Kasumi-1 (cell line): ENCODE measurements at places on chromosomes 3 and 15.

DNA sequence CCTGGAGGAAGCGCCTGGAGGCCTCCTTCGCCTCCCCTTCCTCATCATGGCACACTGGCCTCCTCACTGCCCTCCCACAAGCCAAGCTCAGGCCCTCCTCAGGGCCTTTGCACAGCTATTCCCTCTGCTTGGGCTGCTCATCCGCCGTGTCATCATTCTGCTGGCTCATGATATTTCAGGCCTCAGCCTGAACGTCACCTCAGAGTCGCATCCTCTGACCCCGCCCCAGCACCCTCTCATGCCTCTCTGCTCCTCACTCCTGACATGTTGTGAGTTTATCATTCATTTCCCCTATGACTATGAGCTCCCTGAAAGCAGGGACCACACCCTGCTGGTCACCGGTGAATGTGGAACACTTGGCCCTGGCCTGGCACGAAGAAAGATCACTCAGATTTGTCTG, 20.7 kb upstream of the POC1A start:
- DNase-seq = no peak

DNA sequence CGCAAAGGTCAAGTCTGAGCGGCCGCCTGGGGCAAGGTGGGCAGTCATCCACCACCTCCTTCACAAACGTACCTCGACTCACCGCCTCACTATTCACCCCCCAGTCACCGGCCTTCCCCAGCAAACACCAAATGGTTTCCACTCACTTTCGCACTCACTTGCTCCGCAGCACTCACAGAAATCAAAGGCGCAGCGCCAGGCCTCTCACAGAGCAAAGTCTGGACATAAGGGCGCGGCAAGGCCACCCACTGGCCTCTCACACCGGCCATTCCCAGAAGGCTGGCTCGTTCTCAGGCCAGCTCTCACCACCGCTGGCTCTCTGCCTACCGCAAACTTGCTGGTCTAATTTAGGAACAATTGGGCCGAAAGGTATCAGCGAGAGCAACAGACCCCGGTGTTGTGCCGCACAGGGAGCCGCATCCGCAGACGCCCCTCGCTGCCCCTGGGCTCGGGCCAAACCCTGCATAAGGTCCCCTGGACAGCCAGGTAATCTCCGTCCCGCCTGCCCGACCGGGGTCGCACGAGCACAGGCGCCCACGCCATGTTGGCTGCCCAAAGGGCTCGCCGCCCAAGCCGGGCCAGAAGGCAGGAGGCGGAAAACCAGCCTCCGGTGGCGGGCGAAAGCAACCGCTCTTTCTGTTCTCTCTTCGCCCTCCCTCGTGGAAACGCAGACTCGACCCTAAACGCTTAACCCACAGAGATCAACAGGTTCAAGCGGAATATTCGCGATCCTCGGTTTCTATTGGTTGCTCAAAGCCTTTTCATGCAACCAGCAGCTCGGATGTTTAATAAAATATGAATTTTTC, 2.9 kb downstream of the SHOX2 start:
- DNase-seq = no peak

DNA sequence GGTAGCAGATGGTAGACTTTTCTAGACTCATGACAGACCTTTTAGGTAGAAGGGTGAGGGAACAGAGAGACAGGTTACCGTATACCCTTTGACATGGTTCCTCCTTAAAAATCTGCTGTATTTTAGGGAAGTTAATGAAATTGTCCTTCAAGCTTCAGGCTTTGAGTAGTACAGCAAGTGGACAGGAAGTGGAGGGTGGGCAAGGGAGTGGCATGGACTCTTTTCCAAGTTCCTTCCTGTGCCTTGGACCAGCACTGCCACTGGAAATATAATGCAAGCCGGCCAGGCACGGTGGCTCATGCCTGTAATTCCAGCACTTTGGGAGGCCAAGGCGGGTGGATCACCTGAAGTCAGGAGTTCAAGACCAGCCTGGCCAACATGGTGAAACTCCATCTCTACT, 156.1 kb upstream of the LRRFIP2 start:
- DNase-seq = no peak

DNA sequence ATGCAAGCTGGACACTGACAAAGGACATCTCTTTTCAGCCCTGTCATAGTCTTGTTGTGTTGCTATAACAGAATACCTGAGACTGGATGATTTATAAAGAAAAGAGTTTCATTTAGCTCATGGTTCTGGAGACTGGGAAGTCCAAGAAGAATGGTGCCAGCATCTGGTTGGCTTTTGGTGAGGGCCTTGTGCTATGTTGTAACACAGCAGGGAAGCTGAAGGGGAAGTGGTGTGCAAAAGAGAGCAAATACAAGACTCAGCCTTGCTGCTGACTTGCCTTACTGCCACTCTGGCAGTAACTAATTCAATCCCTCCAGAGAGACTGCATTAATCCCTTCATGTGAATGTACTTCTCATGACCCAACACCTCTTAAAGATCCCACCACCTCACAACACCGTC, 356.3 kb upstream of the PROK2 start:
- DNase-seq = peak; percentile 10

DNA sequence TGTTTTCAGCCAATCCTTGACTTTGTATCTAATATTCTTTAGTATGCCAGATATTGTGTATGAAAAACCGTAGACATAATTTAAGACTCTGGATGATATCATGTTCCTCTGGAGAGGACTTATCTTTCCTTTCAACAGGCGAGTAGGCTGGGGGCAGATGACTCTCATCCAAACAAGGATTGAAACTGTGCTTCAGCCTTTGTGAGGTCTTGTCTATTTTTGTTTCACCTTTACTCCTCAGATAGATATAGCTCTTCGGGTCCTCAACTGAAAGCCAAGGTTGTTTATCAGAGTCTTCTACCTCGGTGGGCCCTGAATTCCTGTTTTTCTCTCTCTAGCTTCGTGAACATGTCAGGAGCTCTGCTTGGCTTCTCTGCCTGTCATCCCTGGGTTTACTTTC, 66.0 kb downstream of the C3orf20 start:
- DNase-seq = no peak

- DNase-seq = peak; percentile 22
These were observed 12.2 kb downstream of the ZDHHC3 start for GRCh38 chr3:44963571-44964325.

DNA sequence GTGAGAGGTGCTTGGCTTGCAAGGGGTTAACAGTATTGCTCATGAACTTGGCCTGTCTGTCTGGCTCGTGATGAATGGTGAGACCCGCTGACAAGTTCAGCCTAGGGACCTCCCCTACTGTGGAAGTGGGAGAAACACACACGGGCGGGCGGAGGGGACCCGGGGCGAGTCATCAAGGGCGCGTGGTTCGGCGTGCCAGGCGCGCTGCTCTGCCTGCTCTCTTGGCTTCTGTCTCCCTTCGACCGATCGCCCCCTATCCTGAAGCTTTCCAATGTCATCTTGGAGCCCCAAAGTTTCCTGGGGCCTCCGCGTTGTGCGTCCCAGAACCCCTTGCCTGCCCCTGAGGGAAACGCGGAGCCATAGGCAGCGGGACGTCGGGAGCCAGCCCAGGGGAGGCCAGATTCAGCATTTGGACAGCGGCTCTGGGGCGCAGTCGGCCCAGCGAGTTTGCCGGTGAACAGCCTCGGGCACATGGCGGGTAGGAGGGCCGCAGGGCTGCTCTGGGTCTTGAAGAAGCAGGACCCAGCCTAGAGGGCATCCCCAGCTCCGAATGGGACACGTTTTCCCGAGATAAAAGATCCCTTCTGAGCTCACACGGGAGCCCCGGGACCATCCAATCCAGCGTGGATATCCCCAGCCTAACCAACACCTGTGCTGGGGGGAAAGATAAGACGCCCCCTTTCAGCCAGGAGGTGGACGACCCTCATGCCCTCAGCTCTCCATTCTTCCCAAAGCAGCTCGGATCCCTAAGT, 27.0 kb upstream of the POLG start:
- DNase-seq = peak; percentile 56

DNA sequence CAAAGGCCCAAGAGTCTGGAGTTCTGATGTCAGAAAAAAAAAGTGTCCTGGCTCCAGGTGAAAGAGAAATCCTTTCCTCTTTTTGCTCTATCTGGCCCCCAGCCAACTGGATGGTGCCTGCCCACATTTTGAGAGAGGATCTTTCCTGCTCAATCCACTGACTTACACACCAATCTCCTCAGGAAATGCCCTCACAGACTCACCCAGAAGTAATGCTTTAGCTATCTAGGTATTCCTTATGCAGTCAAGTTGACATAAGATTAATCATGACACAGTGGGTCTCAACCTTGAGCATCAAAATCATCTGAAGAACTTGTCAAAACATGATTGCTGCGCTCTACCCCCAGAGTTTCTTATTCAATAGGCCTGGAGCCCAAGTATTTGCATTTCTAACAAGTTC, 31.2 kb downstream of the STRIT1 start:
- DNase-seq = no peak

- DNase-seq = no peak
These were observed 713 bp upstream of the PLEKHO2 start for GRCh38 chr15:64841060-64841343.

DNA sequence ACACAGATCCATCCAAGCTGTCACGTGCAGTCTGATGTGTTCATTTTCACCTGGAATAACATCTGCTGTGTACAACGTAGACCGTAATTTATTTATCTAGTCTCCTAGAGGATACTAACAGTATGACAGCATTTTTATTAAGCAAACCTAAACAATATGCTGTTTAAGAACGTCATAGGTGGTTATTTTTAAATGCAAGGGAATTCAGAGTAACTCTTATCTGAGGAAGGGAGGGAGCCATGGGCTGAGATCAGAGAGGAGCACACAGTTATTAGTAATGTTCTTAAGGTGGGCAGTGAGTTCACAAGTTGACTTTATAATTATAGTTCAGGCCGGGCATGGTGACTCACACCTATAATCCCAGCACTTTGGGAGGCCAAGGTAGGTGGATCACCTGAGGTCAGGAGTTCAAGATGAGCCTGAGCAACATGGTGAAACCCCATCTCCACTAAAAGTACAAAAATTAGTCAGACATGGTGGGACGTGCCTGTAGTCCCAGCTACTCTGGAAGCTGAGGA, 193.6 kb downstream of the UACA start:
- no peak for DNase-seq

DNA sequence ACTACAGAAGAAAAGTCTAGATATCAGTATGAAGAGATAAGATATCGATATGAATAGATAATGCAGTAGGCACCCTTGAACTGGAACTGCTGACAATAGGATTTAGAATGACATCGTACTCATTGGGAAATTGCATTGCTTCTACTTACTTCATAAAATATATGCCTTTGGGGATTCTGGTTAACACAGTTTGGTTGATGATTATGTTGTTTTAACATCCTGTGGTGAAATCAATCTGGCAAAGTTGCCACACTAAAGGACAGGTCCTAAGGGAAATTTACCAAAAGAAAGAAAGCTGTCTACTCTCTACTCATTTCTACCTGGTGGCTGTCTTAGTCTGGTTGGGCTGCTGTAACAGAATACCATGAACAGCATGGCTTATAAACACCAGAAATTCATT, 417.4 kb upstream of the DPH6 start:
- no peak for DNase-seq

DNA sequence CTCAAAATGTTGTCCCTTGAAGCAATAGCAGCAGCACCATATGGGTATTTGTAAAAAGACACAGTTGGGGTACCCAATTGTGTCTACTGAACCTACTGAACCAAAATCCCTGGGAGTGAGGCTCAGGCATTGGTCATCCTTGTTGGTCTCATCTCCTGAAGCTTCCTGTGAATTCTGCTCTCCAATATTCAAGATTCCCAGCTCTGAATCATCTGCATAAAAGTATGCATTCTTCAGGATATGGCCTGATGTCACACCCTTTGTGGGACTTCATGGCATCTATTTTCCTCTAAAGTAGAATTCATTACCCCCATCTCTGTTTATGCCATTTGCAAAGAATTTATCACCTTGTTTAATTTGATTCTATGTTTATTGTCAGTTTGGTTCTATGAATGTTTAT, 13.3 kb upstream of the PTX3 start:
- no peak for DNase-seq

DNA sequence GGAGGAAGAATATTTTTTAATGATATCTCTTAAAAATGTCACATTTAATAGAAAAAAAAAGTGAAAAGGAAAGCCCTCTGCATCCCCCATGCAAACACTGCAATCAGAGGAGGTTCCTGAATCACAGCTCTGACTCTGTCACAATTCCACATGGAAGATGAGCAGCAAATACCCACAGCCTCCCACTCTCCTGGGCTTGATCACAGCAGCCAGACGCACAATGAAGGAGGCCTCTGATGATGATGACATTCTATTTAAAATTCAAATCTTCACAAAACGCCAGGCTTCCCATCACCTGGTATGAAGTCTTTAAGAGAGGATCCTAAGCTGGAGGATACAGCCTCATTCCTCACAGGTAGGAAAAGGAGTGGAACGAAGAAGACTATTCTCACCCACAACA, 9.1 kb upstream of the DIS3L start:
- no peak for DNase-seq

DNA sequence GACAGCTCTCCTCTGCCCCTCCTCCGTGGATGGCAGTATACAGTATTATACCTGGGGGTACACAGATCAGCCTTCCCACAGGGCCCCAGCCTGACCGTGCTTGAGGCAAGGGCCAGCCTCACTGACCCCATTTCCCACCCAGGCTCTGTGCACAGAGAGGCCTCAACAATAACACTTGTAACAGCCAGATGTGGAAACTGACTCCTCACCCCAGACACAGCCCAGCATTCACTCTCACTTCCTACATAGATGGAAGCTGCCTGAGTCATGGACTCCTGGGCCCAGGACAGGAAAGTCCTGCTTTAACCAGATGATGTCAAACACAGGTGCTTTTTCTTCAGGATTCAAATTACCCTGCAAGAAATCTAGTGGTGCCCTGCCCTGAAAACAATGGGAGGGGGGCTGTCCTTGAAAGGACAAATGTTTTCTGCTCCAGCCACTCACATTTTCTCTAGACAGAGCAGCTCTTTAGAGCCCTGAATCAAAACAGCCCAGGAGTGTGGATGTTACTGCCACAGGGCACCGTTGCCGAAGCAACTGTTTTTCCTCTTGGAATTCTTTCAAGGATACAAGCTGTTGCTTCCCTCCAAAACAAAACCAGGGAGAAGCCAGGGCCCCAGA, 16.4 kb downstream of the CCDC12 start:
- no peak for DNase-seq

- no peak for DNase-seq
These were observed 240.9 kb downstream of the UACA start for GRCh38 chr15:70522323-70522966.

DNA sequence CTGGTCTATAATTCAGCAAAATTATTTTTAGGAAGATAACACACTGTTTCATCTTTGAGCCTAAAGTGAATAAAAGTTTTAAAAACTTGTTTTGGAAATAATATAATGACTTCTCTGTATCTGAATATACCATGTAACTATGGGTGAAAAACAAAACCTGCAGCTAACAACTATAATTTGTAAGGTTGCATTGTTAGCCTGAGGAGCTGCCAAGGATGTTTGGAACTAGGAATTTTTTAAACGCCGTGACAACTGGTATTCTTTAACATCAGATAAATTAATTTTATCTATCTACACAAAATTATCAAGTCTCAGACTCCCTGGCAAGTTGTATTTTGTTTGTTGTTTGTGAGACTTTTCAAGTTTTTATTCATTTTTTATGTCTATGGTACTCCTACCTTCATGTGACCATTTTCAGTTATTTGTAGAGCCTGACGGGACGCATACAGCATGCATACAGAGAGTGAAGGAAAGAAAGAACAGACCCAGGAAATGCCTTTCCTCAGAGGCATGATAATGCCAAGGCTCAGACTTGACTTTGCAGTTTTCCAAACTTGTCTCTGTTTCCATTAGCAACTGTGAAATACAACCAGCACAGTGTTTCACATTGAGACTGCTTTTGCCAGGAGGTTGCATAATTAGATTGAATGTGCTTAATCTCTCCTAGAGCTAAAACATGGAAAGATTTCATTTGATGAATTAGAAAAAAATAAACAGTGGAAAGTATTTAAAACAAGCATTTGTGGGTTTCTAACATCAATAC, 60.8 kb upstream of the ARHGEF26 start:
- DNase-seq = no peak
